ENCODE measurements at places on chromosomes 2 and 18.

- no peak for DNase-seq
Measured at GRCh38 chr2:232629129-232629475, 4.3 kb upstream of the EFHD1 start.

- DNase-seq, result no peak
Measured at GRCh38 chr2:216882876-216883275, 23.0 kb upstream of the TNP1 start.

DNA sequence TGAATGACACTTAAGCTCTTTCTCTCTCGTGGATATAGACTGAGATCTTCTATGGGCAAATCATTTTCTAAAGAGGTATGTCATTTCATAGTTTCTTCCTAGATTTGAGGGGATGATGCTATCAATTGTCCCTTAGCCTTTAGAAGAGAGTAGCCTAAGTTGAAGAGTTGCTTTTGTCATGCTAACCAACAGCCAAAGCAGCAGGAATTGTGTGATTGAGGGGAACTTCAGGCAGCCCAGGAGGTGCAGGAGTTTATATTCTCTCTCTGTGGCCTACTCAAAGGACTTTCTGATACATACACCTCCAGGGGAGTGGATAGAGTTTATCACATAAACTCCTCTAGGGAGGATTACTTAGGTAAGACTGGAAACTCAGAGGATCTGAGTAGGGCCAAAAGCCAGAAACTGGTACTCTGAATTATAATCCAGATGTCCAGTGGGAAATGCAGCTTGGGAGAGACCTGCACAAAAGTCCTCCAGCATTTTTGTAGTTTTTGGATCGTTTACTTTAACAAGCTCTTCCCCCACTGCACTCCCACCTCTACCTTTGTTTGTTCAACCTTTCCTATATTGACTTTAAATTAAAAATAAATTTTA lies 150.7 kb upstream of the CCDC68 start:
- no peak for DNase-seq

DNA sequence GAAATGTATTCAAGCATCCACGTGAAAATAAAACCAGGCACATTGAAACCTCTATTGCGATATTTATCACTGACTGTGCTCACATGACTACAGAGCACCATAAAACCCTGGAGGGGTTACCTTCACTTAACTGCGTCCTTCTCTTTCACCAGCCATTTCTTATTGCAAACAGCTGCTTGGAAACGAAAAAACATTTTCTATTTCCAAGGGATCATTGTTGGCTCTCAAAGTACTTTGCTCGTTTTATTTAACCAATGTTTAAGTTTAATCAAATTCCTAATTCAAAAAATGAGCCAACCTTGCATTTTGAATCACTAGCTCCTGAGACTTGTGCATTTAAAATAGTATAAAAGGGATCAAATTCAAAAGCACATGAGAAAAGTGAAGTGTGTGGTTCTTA lies 134.4 kb downstream of the OSR1 start:
- no peak for DNase-seq

- no peak for DNase-seq
Measured at GRCh38 chr2:32246911-32247310, 17.8 kb downstream of the NLRC4 start.

GRCh38 chr2:42971381-42971780 lies 179.0 kb upstream of the HAAO start:
- DNase-seq, result no peak

DNA sequence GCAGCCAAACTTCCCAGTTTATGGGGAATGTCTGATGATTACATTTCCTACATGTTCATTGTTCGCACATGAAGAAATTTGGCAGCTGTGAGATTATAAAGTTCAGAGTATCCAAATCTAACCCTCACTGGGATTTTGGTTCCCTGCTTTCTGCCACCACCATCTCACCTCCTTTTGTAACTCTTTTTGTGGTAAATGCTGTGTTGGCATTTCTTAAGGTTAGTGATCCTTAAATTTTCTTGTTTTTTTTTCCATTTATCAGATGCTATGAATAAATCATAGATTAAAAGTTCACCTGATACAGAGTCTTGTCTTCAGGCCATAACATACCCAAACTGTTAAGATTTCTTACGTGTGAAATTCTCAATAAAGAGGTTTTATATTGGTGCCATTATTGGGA lies 8.5 kb upstream of the TBR1 start:
- no peak for DNase-seq

GRCh38 chr2:127578411-127578810 lies 42.9 kb downstream of the MYO7B start:
- no peak for DNase-seq

DNA sequence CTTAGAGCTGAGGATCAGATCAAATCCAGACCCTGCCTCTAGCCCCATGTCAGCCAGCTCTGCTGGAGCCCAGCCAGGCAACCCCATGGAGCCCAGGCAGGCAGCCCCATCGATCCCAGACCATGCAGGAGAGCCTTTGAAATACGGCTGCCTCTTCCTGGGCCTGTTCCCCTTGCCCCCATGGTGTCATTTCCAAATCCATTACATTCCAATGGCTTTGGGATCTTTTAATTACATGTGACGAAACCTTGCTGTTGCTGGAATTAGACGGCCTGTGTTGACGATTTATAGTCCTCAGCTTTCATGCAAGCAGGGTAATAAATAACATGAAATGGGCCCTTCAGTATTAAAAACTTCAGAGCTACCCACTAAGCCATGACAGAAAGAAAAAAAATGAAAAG lies 75.8 kb upstream of the SLC14A2 start:
- DNase-seq, result no peak

- DNase-seq, result no peak
Measured at GRCh38 chr2:197216361-197216979, 94.1 kb downstream of the ANKRD44 start.

DNA sequence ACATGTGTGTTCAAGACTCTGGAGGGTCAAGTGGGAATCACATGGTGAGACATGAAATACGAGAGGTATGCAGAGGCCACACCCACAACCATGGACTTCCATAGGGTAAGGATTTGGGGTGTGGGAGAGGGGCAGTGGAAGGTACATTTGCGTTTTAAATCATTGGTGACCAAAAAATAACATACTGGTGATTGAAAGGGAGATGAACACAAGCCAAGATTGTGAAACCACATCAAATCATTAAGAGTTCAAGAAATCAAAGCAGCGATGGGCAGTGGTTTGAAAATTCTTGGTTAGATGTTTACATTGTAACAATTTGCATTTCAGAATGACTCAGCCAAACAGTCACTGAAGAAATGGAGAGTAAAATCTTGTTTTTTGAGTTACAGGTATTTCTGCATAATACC lies 1.9 kb upstream of the CABYR start:
- no peak for DNase-seq

DNA sequence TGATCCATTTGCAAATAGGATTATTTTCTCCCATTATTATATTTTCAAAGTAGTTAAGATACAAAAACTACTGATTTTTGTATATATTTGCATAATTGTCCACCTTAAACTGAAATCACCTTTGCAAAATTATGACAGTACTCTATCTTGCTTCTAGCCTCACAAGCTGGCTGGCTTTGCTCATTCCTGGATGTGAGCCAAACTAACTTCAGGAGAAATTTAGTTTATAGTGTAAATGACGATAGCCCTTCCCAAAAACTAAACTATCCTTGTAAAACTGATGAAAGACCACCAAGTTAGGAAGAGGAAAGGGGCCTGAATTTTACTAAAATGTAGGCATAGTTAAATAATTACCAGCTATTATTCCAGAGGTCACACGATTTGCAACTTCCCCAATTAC lies 87.3 kb downstream of the ADD2 start:
- no peak for DNase-seq

DNA sequence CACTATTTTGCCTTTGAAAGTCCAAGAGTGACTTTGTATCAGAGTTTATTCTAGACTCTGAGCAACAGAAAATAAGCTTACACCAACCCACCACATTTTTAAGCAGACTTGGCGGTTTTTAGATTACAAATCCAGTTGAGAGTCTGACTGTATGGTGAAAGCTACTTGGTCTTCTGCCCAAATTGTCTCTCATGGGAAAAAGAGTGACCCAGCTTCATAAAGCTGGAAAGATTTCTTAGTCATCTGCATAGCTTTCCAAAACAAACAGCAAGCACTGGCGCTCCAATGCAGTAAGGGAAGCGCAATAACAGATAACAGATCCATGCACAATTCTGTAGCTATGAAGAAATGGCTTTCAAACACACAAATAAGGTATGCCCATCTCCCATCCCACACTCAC lies 7.1 kb downstream of the DSG1 start:
- DNase-seq, result peak; percentile 85

- no peak for DNase-seq
Measured at GRCh38 chr2:22270341-22270740, 1114.6 kb upstream of the KLHL29 start.

DNA sequence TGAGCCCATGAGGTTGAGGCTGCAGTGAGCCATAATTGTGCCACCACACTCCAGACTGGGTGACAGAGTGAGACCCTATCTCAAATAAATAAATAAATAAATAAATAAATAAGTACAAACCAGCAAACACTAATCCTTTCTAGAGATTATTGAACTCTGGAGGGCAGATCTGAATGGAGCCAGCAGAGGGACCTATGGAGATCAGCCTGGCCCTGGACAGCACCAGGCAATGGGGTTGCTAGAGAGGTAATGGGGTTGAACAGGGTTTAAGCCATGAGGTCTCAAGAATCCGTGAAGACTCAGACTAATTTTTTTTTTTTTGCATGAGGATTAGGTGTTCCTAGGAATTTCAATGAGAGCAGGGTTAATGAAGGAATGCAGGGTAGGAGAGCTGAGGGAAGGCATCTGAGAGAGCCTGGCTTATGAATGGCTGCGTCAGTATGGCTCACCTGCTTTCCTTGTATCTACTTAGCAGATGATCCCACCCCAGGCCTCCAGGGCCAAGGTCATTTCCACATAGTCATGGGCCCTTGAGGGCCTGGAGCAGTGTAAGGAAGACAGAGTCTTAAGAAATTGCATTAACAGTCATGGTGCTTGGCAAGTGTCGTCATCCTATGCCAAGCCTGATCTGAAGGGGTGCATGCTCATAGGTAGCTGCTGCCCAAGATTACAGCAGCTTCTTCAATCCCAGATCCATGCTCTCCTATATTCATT lies 34.6 kb upstream of the IL37 start:
- DNase-seq, result no peak

- no peak for DNase-seq
Measured at GRCh38 chr2:164735309-164735919, 106.2 kb downstream of the COBLL1 start.

DNA sequence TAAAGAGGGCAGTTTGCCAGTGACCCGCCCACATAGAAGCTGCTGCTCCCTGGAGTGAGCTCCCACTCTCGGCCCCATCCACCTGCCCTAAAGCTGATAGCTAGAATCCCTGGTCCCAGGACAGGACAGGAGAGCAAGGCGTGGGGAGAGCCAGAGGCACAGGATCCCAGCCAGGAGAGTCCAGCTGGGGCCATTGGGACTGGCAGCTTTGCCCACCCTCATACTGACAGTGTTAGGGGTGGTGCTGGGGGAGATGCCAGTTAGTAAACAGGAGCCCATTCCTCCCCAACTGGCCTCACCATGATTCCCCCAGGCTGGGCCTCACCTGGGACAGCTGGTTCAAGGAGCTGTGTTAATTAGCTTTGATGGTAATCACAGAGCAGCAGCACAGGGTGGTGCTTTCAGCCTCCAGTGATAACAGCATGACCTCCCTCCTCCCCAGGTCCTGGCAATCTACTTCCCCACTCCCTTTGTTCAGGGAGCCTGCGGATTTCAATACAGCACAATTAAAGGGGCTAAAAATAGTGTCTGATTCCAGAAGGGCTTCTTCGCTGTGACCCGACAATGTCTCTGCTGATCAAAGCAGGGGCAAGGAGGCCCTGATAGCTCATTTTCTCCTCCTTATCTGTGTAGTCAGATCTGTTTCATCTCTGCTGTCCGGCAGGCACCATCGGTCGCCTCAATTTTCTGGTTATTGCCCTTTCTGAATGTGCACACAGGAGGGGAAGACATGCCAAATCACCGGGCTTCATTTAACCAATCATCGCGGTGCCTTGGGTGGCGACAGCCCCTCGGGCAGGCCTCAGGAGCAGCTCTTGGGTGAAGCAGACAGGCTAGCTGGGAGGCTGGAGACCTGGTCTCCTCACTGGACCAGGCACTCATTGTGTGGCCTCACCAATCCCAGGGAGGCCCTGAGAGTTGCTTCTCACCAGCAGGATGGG lies 119.9 kb upstream of the TEX51 start:
- DNase-seq, result no peak

GRCh38 chr2:55120634-55121359 lies 70.5 kb upstream of the RTN4 start:
- peak; percentile 27 for DNase-seq

- no peak for DNase-seq
Measured at GRCh38 chr18:9742524-9743131, 34.5 kb downstream of the RAB31 start.

DNA sequence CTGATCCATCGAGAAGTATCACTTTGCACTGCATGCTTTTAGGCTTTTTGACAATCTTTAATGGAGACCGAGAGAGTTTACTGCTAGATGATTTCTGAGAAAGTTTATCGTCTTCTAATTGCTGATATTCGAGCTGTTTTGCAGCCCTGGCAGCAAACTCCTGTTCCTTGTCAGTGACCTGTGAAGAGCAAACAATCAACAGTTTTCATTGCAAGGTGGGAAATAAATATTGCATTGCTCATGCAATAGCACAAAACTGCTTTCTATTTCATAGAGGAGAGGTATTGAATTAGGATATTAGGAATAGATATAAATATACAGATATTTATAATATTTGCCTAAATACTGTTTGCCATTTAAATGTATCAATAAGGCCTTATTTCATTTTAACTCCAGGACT lies 65.5 kb downstream of the EPB41L3 start:
- DNase-seq, result no peak

- no peak for DNase-seq
Measured at GRCh38 chr2:5076599-5076998, 615.6 kb upstream of the SOX11 start.

GRCh38 chr2:55232863-55233657 lies 572 bp downstream of the RPS27A start:
- DNase-seq, result peak; percentile 2

DNA sequence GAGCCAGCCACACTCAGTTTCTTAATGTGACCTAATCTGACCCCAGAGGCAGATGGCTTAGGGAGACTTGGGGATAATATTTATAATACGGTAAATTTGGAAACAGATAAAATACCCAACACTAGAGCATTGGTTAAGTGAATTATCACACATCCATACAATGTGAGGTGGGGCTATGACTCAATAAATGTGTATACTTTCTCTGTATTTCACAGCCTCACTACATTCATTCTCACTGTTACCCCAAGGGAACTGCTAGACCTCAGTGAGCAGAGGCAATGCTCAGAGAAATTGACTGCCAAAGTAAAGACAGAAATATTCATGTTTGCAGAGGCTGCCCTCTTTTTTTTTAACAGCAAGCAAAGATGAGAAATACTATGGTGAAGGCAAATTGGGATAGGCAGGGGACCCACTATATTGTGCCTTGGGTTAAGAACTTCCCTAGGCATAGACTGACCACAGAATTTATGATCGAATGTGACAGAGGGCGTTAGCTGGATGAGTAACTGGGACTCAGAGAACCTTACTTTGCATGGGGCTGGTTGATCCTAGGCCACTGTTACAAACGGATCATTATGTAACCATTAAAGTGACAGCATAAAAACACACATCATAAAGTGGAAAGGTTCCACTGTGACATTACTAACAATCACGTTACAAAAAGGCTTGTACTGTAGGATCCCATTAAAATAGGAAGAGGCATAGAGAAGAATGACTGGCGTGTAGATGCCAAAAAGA lies 246.0 kb upstream of the LYPD1 start:
- DNase-seq, result no peak

All from NCI-H226 (cell line).